Renal cortical epithelial cell (primary cell): ENCODE measurements at places on chromosomes 7 and 10.

DNA sequence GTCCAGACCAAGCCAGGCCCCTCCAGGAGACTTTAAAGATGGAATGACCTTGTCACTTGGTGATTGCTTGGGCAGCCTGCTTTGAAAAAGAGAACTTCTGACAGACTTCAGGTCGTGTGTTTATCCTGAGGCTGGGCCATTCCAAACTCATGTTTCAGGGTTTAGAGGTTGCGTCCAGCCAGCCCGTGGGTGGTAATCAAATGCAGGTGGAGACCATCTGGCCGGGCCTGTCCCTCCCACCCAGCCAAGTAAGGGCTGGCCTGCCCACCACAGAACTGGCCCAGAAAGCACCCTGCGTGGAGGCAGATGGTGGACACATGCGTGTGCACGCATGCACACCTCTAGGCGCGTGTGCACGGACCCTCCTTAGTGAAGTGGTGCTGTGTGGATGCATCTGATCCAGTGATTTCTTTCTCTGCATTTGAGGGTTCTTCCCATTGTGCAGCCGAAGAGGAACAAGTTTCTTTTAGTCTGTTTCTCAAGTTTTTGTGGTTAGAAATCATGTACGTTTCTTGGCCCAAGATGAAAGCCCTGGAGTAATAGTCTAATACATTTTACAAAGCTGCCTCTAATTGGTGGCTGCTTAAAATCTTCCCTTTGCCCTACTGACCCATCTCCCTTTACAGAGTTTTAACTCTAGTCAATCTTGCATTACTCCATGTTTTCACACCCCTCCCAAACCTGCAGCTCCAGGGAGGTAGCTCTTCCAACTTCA lies 43.0 kb downstream of the SUFU start:
- no peak for DNase-seq

DNA sequence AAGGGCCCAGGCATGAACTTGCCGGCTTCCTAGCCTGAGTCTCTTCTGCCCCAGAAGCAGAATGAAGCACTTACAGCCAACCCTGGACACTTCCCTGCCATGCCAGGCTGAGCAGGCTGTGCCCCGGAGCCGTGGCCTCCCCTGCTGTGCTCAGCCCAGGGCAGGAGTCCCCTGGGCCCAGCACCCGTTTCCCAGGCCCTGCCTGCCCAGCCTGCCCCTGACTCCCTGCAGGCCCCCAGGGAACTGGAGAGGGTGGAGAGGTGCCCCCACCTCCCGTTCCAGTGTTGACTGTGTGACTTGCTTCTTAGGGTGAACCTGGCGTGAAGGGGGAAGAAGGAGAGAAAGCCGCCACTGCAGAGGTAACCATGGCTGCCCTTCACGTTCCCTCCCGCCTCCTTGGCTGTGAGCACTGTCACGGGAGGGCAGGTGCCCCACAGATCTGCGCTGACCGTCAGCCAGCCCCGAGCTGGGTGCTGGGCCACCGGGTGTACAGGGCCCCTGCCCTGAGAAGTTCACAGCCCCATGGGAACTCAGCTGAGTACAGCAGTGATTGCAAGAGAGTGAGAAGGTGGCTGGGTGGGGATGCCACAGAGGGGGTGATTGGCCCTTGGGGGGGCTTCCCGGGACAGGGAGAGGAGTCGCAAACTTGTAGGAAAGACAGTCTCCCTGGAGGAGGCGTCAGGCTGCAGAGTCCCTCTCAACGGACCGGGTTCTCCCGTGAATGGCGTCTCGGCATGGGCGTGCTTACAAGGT lies 75.9 kb downstream of the MYL10 start:
- DNase-seq: no peak

- no peak for DNase-seq
Measured at GRCh38 chr7:158402471-158402870, 185.2 kb downstream of the PTPRN2 start.

DNA sequence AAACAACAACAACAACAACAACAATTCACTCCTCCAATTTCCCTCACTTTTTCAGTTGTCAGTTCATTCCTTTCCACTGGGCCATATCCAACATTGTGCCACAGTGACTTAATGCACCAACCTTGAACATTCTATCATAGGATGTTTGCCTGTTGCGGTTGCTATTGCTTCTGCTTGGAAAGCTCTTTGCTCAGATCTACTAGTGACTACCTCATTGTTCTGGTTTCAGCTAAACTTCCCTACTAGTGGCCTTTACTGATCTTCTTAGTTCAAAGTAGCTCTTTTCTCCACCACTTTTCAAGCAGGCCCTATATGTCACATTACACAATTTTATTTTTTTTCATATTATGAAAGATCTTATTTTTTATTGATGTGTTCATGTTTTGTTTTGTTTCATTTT lies 9.8 kb upstream of the STEAP4 start:
- DNase-seq: no peak

- DNase-seq: peak; percentile 36
Measured at GRCh38 chr7:127682140-127682539, 30.1 kb downstream of the SND1 start.

DNA sequence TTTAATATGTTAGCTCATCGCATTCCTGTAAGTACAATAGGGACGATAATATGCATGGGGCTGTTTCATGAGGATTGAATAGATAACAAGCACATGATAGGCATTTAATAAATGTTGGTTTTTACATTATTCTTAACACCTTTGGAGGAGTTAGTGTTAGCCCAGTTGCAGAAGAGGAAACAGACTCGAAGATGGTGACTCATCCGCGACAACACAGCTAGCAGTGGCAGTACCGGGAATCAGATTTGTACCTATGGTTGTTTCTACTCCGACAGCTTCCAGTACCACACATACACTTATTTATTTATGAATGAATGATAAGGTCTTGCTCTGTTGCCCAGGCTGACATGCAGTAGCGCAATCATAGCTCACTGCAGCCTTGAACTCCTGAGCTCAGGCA lies 2.9 kb downstream of the LRMDA start:
- DNase-seq: no peak

GRCh38 chr7:34130558-34131295 lies 225.4 kb downstream of the BMPER start:
- DNase-seq: no peak

DNA sequence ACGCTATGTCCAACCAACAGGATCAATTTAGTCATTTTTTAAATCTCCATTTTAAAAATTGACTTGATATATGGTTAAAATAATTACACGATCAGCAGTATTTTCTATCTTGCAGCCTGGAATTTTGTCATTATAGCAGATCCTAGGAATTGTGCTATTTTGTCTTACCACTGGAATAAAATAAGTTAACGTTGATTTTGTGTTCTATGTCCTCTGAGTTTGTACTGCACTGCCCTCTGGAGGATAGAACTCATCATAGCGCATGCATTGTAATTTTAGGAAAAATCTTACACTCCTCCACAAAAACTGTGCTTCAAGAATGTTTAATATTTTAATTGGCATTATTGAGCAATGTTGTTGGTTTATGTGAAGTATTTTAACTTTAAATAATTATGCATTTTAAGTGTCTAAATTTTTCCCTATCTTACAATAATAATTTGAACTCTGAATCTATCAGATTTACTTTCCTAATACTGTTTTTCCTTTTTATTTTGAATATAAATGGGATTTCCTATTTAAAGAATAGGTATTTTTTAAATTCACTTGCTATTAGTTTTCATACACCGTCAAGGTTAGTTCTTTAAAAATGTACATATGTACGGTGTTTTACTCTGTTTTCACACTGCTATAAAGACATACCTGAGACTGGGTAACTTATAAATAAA lies 220.1 kb downstream of the PPP1R3A start:
- DNase-seq: peak; percentile 42

DNA sequence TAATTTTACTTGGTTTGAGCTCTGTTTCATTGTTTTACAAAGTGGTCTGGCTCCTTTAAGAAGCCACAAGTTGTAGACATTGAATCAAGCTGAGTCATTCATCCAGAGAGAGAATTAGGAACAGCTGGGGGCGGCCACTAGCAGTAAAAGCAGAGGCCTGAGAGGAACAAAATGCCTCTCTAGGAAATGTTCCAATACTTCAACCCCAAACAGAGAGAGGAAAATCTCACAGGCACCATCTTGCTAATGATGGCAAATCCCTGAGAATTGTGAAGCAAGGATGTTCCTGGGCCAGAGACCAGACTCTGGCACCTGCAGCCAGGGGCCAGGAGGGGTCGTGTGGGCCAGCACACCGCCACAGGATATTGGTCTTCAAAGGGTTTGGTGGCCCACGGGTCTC lies 26.5 kb upstream of the TRIL start:
- peak; percentile 85 for DNase-seq

DNA sequence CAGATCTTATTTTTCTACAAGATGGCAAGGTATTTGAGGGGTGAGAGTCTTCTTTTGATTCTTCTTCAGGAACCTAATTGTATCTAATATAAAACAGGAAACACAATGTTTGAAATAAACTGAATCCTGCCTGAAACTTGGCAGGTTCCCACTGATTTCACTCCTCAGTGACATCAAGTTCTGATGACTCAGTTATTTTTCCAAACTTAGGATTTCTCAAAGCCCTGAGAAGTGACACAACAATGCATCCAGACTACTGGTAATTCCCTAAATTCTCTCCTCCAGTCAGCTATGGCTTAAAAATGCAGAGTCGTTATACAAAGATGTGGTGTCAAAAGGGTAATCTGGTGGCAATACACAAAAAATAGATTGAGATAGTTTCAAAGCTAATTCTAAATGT lies 80.9 kb downstream of the ABLIM1 start:
- peak; percentile 95 for DNase-seq

GRCh38 chr7:132472463-132473120 lies 103.7 kb downstream of the PLXNA4 start:
- DNase-seq: no peak

- DNase-seq: no peak
Measured at GRCh38 chr7:33941418-33941817, 36.1 kb downstream of the BMPER start.

- no peak for DNase-seq
Measured at GRCh38 chr7:1263391-1263951, 30.8 kb downstream of the UNCX start.

GRCh38 chr7:94301024-94301586 lies 93.6 kb upstream of the COL1A2 start:
- DNase-seq: peak; percentile 98

DNA sequence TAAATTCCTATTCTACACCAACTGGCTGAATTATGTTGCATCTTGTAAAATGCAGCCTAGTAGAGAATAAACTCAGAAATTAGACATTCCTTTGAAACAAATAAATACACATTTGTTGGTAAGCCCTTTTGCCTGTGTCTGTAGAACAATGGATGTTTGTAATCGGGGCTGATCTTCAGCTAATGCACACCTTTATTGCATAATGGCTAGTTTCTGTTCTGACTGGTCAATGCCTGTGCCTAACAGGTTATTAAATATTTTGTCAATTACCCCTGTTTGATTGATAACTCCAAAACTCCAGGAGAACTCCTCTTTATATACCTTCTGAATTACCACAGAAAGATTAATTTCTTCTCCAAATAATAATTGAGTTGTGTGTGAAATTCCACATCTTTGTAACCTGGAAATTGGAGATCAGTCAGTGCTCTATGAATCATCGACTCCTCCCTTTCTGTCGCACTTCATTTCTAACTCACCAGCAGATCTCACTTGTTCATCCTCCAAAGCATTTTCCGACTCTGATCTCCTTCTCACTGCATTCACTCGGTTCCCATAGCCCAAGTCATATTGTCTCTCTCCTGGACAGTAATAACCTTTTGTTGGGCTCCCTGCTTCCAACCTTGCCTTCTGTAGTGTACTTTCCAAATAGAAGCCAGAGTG lies 196.0 kb upstream of the FZD1 start:
- no peak for DNase-seq

- DNase-seq: no peak
Measured at GRCh38 chr7:136230210-136230609, 253.1 kb upstream of the MTPN start.

GRCh38 chr10:7945469-7946187 lies 108.9 kb upstream of the GATA3 start:
- DNase-seq: no peak

- DNase-seq: no peak
Measured at GRCh38 chr10:126732308-126732707, 61.8 kb upstream of the C10orf90 start.
